ENCODE measurements at places on chromosomes 16 and 17. TPM values are rescaled to one million over a fixed set of nuclear protein-coding genes. Genes with fewer than 3 reads are reported as not detected.

DHX58 gene
- 38.4 TPM for total RNA-seq

GRCh38 chr16:1333149-1333812, at the start of gene BAIAP3:
TSS of gene BAIAP3 (plus strand) at chr16:1333645. CDS start at chr16:1338550, 4,905 bp downstream.
- DNase-seq = peak; percentile 63

DNA sequence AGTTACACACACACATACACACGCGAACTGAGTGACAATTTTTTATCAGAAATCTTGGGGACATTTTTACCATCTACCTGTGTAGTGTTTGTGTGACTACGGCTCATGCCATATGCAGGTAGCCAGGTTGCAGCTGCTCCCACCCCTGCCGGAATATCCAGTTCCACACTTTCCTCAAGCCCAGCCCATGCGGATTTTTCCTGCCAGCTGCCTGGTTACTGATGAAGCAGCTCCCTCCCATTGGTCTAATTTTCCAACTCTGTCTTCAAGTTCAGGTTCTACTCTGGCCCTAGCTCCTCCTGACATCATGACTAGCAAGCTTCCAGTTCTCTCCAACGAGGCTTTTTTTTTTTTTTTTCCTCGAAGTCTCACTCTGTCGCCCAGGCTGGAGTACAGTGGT, 4.8 kb downstream of the GSG1L2 start:
- no peak for DNase-seq

NPIPA2 gene
- 4.7 TPM for total RNA-seq

- no peak for DNase-seq
Observed at GRCh38 chr16:53089434-53090285, 34.9 kb downstream of the CHD9 start.

SRL gene
- not detected for total RNA-seq

LAT gene
- 250 TPM for total RNA-seq

ABCA6 gene
- total RNA-seq = not detected

AANAT gene
- not detected for total RNA-seq

CDH1 gene
- total RNA-seq = 3.1 TPM

DNA sequence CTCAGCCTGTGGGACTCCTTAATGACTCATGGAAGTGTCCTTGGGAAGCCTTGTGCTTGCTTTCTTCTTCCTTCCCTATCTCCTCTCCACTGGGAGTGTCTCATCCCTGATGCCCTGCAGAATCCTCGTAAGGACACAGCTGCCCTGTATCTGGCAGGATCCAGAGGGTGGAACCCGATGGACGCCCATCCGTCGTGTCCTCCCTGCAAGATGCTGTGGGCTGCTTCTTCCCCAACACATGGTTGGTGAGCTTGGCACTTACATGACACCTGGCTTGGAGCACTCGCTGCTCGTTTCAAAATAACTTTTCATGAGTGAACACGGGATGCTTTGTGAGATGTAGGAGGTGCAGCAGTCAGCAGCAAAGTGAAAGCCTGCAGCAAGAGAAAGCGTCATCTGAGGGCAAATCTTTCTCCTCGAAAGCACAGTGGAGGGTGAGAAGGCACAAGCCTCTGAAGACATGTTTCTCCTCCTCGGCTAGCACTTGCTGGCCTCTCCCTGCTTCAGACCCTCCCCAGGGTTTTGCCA, 3.3 kb downstream of the CCL15 start:
- no peak for DNase-seq

GRCh38 chr17:59872351-59872750, 20.4 kb downstream of the TUBD1 start:
- no peak for DNase-seq

G6PC1 gene
- not detected for total RNA-seq

GRCh38 chr17:6313835-6314234, 121.1 kb downstream of the AIPL1 start:
- no peak for DNase-seq

ITGB4 gene
- total RNA-seq = 1.1 TPM

KRTAP9-8 gene
- total RNA-seq = not detected

DNA sequence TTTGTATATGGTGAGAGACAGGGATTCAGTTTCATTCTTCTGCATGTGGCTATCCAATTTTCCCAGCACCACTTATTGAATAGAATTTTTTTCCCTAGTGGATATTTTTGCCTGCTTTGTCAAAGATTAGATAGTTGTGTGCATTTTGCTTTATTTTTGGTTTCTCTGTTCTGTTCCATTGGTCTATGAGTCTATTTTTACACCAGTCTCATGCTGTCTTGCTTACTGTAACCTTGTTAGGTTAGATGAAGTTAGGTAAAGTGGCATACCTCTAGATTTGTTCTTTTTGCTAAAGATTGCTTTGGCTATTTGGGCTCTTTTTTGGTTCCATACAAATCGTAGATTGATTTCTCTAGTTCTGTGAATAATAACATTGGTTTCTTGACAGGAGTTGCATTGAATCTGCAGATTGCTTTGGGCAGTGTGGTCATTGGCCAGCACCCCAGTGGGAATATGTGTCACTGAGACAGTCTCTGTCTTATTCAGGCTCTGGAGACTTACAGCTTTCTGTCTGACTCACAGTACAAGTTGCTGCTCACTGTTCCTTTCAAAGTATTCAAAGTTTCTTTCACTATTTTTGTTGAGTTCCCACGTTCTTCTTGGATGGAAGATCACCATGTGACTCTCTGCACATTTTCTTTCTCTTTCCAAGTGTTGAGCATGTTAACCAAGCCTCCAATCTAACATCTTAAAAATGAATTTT, 709.1 kb downstream of the CDH11 start:
- DNase-seq = no peak

DNA sequence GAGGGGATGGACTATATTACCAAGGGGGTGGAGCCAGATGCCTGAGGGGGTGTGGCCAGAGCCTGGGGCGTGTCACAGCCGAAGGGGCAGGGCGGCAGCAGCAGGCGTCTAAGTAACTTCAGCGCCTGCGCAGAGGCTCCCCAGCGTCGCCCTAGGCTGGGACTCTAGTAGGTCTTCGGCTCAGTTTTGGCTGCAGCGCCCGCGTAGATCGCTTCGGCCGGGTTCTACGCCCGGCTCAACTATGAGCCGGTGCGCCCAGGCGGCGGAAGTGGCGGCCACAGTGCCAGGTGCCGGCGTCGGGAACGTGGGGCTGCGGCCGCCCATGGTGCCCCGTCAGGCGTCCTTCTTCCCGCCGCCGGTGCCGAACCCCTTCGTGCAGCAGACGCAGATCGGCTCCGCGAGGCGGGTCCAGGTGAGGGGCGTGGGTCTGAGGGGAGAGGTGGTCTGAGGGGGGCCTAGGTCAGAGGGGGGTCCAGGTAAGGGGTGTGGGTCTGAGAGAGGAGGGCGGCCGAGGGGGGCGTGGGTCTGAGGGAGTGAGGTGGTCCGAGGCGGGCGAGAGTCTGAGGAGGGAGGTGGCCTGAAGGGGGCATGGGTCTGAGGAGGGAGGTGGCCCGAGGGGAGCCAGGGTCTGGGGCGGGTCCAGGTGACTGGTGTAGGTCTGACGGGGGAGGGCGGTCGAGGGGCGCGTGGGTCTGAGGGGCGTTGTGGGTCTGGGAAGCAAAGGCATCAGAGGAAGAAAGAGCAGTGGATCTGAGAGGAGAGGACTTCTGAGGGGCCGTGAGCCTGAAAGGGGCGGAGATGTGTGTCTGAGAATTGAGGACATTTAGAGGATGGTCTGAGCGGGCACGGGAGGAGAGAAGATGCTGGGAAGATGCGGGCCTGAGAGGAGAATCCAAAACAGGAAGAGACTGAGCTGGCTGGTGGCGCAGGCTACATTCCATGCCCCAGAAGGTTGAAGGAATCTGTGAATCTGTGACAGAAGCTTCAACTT, at the start of gene LPCAT2:
LPCAT2 (plus strand) TSS at position 132 of the 991 bp plus-strand sequence; CDS start at position 242, 110 bp downstream.
- peak; percentile 52 for DNase-seq

DNA sequence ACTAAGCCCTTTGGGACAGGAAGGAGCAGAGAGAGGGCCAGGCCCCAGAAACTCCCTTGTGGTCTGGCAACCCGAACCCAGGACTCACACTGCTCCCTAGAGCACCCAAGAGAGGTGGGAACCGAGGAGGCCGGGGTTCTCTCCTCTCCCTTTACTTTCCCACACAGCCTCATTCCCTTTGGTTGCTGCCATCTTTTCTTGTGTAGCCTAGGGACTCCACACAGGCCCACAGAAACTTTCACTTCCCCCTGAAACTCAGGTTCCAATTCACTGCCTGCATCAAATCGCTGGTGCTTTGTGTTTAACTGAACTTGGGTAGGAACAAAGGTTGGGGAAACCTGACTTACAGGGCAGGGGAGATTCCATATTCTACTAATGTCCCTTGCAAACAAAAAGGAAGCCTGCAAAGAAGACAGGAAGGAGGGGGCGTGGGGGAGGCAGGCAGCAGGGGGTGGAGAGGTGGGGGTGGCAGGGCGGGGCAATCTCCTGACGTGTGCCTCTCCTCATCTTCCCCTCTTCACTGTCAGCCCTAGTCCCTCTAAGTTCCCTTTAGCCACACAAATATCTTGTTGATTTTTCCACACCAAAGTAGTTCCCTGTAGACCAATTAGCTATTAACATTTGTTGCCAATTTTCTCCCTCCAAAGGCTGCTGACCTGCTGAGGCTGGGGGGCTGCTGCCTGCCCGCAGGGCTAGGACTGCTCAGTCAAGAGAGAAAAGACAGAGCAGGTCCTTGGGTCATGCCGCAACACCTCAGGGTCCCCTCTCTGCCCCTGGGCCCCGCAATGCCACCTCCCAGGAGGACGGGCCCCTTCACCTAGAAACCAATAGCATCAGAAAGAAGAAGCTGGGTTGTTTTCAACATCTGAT, 8.0 kb downstream of the ST3GAL2 start:
- DNase-seq = peak; percentile 72

GRCh38 chr16:3190949-3191353, 2.9 kb downstream of the OR1F1 start:
- peak; percentile 36 for DNase-seq

DNA sequence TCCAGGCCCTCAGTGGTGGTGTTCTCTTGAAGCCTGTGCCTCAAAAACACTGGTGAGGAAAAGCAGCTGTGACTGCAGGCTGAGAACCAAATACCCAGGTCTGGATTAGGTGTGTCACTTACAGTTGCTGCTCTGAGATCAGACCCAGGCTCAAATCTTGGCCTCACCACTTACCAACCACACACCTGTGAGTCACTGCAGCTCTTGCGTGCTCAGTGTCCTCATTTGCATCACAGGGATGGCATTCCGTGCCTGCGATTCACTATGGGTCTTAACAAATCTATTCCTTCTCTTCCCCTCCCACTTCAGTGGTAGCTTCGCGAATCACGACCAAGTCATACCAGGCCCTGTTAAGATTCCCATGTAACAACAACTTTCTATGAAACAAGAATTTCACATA, 233.4 kb upstream of the HSBP1 start:
- DNase-seq = no peak

GRCh38 chr17:35695613-35696012, 35.8 kb upstream of the RASL10B start:
- no peak for DNase-seq

CCR7 gene
- total RNA-seq = 137 TPM

GRCh38 chr17:30530346-30531025, 53.3 kb downstream of the GOSR1 start:
- no peak for DNase-seq

GRCh38 chr17:73101031-73101430, 8.5 kb upstream of the SLC39A11 start:
- DNase-seq = no peak

MGAT5B gene
- total RNA-seq = not detected
